Ecto neural progenitor cell (in vitro differentiated cells): ENCODE measurements at places on chromosomes 2 and 18.
A peak's percentile ranks its signal among the peaks of the same experiment; 100 is the strongest.

DNA sequence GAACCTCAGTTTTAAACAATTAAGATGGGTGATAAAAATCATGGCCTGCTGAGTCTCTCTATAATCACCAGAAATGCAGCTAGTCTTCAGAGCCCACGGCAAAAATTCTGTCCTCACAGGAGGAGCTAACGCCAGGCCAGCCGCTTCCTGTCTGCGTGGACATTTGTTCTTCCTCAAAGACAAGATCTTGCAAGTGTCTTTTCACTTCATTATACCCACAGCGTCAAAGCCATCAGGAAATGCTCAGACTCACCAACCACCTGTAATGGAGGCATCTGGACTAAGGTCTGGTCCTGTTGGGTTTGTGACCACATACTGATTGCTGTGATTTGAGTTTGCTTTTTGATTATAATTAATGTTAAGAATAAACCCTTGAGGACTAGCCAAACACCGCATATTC lies 473.8 kb upstream of the MC4R start:
- DNase-seq, result no peak

GRCh38 chr18:48229552-48229981 lies 179.6 kb downstream of the ZBTB7C start:
- DNase-seq, result no peak

GRCh38 chr18:59742325-59743111 lies 45.3 kb upstream of the CCBE1 start:
- DNase-seq, result no peak

- DNase-seq, result no peak
These were observed 290.4 kb upstream of the POU3F3 start for GRCh38 chr2:104563398-104563996.

DNA sequence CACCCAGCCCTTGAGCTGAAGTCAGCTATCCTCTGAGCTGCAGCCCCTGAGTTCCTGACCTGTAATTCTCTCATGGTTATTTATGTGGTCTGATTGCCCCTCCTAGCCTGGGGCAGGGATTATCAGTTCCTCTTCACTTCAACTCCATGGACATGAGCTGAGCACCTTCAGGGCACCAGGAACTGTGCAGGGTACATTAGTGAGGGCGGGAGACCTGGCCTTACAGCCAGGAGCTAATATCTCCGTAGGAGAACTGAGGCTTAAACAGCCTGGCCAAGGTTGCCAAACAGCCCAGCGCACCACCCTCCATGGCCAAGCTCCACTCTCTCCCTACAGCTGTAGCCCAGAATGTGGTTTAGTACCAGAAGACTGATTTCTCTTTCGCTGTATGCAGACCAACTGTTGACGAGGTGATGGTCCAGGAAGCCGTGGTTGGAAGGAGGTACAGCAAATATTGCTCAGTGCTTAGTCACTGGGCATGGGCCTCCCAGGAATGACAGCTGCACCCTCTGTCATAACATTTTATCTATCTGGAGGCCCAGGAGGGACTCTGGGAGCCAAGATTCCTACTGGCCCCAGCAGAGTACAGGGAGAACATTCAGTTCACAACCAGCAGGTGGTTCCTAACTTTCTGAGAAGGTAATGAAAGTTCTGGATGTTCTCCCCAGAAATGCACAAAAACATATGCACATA lies 228.7 kb upstream of the SIX2 start:
- no peak for DNase-seq

GRCh38 chr2:36069074-36069473 lies 286.5 kb upstream of the CRIM1 start:
- no peak for DNase-seq

DNA sequence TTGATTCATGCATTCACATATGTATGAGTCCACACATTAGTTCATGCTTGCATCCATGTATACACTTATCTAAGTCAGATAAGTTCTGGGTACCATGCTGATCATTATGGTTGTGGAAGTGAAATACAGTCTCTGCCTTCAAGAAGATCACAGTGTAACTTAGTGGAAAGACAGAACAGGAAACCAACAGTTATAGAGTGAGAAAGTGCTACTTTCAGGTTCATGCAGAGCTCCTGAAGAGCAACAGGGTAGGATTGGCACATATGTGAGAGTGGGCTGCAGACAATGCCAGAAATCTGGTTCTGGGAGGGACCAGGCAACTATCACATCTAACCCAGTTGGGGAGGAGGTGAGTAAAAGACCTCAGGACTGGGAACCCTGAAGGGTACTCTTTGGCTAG lies 35.4 kb upstream of the PGAP1 start:
- DNase-seq, result no peak

DNA sequence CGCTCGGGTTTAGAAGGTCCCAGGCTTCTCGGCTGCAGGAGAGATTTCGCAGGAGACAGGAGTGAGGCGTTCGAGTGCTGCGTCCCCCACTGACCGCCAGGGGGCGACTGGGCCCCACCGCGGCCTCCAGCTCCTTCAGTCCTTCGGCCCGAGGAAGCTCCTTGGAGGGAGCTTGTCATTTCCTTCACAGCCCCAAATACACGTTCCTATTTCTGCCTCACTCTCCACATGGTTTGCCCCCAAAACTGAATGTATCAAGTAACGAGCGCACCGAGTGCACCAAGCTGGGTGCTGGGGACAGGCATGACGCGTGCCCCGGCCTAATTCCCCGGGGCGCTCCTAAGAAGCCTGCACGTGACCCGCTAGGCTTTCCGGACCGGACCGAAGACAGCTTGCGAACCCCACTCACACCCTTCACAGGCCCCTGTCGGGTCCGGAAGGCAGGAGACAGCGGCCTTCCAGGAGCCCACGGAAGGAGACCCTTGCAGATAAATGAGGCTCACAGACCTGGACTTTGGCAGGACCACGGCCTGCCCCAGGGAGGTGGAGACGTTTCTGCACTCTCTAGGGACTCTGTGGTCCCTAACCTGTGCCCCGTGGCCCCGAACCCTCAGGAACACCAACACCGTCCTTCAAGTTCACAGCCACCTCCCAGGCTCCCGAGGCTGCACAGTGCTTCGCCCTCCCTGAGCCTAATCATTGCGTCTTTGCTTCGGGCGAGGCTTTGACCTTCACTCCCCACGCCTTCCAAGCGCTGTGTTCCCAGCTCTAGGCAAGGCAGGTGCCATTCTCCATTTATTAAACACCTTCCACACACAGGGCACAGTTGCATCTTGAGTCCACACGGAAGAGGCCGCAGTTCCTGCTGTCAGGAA lies 13.0 kb upstream of the FAHD2A start:
- DNase-seq, result peak; percentile 81

GRCh38 chr2:124149571-124149970 lies 124.5 kb downstream of the CNTNAP5 start:
- DNase-seq, result no peak

DNA sequence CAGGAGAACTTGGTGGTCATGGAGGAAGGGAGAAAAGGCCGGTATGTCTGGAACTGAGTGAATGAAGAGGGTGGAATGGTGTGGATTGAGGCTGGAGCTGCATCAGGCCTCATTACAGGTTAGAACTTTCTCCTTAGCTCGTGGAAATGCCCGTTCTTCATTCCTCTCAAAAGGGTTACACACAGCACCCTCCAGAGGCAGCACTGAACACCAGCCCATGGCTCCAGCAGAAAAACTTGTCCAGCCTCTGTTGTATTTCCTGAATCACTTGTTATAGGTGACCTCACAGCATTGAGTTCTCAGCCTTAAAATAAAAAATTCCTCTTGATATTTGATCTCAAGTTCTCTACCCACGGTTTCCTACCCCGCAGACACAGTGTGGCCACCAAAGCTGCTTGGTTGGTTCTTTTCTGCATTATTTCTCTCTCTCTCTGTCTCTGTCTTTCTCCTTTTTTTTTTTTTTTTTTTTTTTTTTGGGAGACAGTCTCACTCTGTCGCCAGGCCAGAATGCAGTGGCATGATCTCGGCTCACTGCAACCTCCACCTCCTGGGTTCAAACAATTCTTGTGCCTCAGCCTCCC lies 89.6 kb downstream of the ITGB1BP1 start:
- peak; percentile 52 for DNase-seq

DNA sequence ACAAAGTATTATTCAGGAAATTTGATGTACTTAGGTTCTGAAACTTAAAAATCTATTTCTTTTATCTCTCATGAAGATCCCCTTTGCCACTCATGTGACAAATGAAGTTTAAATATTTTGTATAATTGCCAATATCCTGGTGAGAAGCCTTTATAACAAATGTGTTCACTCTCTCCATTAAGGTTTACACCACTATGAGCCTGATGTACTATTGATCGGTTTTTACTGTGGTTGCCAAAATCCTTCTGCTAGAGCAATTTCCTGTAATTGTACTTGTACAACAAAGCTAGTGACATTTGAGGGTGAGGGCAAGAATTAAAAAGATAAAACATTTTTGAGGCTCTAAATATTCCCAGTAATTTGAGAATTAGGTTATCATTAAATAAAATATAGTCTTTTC lies 222.3 kb upstream of the CDH19 start:
- no peak for DNase-seq

GRCh38 chr2:72710418-72711152 lies 115.2 kb downstream of the EXOC6B start:
- DNase-seq, result no peak

- DNase-seq, result no peak
These were observed 433.0 kb upstream of the REG3G start for GRCh38 chr2:78592491-78592890.

- DNase-seq, result no peak
These were observed 268.2 kb upstream of the SESTD1 start for GRCh38 chr2:179532863-179533278.

DNA sequence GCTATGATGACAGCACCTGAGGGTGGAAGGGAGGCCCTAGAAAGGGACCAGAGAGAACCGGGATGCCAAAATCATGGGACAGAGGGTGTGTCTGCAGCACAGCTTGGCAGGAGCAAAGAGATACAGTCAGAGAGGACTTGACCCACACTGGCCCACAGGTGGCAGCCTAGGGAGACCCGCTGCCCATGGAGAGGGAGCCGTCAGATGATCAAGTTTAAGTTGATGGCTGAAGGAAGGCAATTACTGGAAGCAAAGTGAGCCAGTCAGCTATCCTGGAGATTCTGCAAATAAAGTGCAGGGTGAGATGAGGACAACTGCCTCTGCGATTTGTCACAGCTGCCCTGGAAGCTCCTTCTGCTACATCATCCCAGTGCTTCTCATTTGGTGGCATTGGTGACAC lies 74.0 kb downstream of the CMPK2 start:
- DNase-seq, result no peak

DNA sequence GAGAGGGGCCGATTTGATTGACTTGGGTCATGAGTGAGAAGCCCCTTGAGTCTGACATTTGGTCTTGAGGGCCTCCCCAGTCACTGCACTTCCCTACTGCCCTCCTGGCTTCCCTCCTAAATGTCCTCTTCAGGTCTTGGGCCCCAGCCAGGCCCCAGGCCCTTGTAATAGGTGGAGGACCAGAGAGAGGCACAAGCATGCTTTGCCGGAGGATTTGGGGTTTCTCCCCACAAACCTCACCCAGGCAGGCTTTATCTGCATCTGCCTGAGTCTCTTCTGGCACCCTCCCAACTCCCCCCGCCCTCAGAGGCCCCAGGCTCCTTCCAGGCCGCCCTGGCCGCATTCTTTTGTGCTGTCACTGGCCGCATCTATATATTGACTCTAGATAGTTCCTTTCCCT lies 270.7 kb downstream of the HAUS1 start:
- DNase-seq, result no peak

DNA sequence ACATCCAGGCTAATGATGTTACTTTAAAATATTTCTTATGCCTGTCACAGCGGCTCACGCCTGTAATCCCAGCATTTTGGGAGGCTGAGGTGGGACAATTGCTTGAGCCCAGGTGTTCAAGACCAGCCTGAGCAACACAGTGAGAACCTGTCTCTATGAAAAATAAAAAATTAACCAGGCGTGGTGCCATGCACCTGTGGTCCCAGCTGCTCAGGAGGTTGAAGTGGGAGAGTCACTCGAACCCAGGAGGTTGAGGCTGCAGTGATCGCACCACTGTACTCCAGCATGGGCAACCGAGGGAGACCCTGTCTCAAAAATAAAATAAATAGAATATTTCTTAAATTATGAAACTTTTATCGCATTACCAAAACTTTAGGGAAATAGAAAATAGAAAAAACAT lies 28.1 kb upstream of the ACTR3 start:
- no peak for DNase-seq

DNA sequence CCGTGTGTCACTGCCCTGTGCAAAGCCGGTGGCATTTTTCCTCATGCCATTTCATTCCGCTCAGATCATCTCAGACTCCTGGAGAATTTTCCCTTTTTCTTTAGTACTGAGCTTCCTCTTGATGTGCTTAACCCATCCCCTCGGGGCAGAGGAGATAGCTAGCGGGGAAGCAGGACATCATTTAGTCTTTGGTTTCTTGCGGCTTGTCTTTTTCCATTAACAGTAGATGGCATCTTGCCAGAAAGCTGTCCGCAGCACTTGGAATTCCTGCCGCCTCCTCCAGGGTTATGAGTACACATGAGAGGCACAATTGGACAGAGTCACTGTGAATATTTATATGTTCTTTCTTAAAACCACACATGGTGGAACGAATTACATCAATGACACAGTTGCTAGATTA lies 226.6 kb downstream of the ALPK2 start:
- no peak for DNase-seq

GRCh38 chr2:172089005-172089504 lies 3.7 kb downstream of the DLX1 start:
- DNase-seq, result no peak

DNA sequence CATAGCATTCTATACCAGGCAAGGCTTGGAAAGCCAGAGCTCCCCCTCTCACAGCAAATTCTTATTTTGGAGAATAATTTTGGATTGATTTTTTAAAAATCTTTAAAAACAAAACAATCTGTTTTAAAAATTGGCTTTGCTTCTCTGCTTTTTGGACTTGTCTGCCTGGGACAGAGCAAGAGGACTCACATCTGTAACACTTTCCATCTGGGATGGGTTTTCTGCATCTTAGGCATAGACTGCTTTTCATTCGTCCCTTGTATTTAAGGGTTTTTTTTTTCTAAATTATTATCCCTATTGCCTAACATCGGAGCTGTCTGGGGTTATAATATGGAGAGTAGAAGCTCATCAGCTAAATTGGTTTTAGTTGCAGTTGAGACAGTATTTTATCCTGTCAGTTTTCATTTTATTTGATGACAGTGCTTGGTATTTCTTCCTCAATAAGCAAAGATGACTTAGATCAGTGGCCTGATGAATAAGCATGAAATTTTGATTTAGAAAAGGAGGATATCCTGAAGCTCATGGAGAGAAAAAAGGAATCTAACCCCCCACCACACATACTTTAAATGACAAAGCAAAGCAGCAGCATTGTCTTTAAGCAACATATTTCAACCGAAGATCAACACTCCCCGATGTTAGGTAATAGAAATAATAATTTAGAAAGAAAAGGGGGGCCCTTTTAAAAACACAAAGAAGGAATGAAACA lies 2.3 kb upstream of the FZD7 start:
- DNase-seq, result no peak

- no peak for DNase-seq
These were observed 23.5 kb downstream of the TMEM37 start for GRCh38 chr2:119455066-119455718.

GRCh38 chr2:65878011-65878340 lies 445.6 kb upstream of the SPRED2 start:
- DNase-seq, result no peak
